ENCODE measurements at places on chromosomes 6 and 20. TPM values are rescaled to one million over a fixed set of nuclear protein-coding genes. Genes with fewer than 3 reads are reported as not detected.

Gene VGLL2
- not detected for total RNA-seq

Gene APOM
- total RNA-seq = 6.1 TPM

Gene SYCP2
- 2.5 TPM for total RNA-seq

Gene PRL
- total RNA-seq = 1.1 TPM

Gene LINC00237
- not detected for total RNA-seq

Gene SIM1
- total RNA-seq = 0.05 TPM

Gene ENPP1
- total RNA-seq = 5.7 TPM

Gene ADGRF5
- 4.2 TPM for total RNA-seq

- DNase-seq = no peak
These were observed 260.6 kb upstream of the TAB2 start for GRCh38 chr6:149056777-149057463.

DNA sequence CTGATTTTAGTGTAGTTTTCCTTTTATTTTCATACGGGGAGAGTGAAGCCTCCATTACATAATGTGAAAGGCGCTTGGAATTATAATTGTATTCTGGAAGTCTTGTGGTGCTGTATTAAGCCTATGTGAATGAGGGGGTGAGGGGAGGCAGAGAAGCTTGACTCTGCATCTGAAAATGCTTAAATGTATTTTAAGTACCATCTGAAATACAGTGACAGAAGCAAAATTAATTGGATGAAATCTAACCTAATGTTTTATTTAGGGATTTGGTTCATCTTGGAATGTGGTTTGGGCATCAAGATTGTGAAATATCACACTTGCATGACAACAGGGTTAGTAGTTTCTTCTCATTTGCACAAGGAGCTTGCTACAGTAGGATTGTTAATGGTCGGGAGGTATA lies 41.2 kb downstream of the TMEM200A start:
- no peak for DNase-seq

- DNase-seq = no peak
These were observed 303.1 kb downstream of the CDH26 start for GRCh38 chr20:60261333-60261732.

DNA sequence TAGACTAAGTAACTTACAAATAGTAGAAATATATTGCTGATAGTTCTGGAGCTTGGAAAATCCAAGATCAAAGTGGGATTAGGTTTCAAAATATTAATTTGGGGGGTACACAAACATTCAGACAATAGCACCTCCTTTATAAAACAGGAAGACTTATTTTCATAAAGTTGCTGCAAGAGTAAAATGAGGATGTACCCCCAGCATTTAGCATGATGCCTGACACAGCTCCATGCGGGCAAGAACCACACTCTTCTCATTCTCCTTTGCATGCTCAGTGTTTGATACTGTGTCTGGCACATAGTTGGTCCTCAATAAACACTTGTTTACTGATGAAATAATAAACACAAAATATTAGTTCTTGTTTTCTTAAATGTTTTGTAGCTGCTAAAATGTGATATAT lies 332.9 kb downstream of the TFAP2A start:
- DNase-seq = no peak

DNA sequence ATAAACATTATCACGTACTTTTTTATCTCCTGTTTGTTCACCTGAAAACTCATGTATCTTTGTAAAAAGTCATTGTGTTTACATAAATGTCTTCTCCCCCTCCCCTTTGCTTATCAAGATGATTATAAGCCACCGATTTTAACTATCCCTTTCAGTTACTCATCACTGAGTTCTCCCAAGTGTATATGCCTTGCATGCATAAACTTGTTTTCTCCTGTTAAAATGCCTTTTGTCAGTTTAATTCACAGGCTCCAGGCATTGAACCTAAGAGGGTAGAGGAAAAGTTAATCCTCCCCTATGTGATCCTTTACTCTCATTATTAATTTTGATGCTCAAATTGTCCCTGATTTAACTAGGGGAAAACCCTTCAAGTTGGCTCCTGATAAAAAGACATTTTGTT lies 24.2 kb downstream of the ANKEF1 start:
- DNase-seq = no peak

- no peak for DNase-seq
These were observed 12.0 kb upstream of the GATA5 start for GRCh38 chr20:62487561-62488354.

DNA sequence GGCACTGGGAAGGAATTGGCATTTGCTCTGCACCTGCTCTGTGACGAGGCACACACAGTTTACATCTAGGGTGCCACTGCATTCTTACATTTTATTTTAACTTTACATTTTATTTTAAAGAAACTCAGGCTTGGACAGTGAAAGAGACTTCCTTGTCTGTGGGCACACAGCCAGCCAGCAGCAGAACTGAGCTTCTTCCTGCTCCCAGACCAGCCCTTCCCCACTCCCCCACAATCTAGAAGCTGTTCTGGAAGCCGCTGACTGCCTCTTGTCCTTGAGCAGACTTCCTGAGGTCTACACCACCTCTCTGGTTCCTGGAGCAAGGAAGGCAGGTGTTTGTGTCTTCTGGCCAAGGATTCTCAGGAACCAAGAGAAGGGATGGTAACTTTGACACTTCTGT lies 27.9 kb upstream of the CD93 start:
- no peak for DNase-seq

DNA sequence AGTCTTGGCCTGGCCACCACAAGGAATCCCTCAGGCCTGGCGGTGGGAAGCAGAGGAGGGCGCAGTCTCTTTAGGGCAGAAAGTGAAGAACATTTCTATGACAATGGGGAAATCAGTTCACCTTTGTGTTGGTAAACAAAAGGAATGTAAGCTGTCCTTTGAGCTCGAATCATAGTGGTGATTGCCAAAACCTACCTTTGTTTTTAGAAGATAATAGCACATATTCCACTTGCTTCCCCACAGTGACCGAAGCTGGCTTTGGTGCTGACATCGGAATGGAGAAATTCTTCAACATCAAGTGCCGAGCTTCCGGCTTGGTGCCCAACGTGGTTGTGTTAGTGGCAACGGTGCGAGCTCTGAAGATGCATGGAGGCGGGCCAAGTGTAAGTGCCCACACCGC lies 144.1 kb downstream of the MTHFD1L start:
- no peak for DNase-seq

GRCh38 chr20:50435397-50436051 lies 74.7 kb upstream of the PTPN1 start:
- no peak for DNase-seq

GRCh38 chr6:144690133-144690532 lies 405.0 kb downstream of the UTRN start:
- DNase-seq = no peak

DNA sequence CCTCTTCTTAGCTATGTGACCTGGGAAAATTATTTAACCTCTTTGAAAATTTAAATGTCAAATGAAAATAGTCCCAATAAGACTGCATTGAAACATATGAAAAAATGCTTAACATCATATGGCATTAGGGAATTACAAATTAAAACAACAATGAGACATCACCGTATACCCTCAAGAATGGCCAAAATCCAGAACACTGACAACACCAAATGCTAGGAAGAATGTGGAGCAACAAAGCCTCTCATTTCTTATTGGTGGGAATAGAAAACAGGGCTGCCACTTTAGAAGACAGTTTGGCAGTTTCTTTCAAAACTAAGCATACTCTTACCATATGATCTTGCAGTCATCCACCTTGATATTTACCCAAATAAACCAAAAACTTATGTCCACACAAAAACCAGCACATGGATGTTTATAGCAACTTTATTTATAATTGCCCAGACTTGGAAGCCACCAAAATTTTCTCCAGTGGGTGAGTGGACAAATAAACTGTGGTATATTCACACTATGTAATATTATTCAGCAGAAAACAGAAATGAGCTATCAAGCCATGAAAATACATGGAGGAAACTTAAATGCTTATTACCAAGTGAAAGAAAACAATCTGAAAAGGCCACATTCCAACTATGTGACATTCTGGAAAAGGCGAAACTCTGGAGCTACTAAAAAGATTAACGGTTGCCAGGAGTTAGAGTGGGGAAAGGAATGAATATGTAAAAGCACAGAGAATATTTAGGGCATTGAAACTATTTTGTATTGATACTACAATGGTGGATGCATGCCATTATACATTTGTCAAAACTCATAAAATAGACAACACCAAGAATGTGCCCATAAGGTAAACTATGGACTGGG lies 459.9 kb downstream of the GRIK2 start:
- no peak for DNase-seq

DNA sequence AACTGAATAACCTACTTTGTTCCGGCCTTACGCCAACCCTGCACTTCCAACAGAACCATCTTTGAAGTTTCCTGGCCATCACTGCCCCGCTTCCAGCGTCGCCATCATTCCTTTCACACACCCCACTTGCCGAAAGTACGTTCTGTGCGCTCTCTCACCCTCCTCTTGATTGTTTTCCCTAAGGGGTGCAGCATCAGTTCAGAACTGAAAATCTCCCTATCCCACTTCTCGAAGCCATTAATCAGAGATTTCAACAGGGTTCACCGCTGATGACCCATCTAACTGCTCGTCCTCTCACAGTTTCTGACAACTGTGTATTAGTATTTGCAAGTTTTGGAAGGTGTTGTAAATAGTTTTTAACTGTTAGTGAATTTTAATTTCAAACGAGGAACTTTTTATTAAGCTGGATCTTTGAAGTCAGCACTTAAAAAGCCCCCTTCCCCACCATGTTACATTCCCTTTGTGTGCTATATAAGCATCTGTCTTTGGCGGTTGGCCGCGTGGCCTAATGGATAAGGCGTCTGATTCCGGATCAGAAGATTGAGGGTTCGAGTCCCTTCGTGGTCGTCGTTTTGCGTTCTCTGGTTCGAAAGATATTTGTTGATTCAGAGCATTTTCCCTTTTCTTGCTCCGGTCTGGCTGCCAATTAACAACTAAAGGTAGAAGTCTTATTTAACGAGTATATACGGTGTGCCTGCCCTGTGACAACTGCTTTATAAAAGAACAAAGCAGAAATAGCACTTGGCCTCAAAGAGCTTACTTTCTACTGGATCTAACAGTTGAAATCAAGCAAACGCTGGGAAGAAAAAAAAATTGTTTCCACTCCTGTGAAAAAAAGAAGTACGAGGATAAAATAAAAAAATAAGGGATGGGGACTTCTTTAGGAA lies 42.6 kb downstream of the TRIM27 start:
- no peak for DNase-seq

DNA sequence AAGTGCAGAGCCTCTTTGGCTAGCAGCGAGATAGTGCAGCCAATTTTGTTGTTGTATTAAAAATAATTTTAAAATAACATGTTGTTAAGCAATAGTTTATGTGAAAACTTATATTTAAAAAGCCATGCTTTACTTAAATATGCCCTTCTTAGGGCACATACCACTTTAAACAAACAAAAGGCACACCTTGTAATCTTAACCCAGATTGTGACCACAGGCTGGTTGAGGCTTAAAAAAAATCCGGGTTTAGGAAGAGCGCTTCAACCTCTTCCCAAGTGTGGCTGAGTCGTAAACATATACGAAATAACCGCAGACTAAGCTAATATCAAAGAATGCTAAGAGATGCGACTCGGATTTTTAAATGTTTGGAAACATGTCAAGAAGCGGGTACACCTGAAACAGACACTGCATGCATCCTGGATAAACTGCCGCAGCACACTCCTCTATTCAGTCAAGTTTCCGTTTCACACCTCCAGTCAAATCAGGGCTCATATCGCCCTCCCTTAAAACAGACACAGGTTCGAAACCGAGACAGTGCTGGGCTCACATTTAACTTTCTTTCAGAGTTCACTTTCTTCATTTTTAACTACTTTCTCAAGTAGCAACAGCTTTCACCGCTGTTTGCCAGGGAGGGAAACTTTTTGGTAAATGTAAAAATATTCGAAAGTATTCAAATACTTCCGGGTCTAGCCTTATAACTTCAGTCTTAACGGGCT lies 1.5 kb downstream of the DEK start:
- DNase-seq = no peak

DNA sequence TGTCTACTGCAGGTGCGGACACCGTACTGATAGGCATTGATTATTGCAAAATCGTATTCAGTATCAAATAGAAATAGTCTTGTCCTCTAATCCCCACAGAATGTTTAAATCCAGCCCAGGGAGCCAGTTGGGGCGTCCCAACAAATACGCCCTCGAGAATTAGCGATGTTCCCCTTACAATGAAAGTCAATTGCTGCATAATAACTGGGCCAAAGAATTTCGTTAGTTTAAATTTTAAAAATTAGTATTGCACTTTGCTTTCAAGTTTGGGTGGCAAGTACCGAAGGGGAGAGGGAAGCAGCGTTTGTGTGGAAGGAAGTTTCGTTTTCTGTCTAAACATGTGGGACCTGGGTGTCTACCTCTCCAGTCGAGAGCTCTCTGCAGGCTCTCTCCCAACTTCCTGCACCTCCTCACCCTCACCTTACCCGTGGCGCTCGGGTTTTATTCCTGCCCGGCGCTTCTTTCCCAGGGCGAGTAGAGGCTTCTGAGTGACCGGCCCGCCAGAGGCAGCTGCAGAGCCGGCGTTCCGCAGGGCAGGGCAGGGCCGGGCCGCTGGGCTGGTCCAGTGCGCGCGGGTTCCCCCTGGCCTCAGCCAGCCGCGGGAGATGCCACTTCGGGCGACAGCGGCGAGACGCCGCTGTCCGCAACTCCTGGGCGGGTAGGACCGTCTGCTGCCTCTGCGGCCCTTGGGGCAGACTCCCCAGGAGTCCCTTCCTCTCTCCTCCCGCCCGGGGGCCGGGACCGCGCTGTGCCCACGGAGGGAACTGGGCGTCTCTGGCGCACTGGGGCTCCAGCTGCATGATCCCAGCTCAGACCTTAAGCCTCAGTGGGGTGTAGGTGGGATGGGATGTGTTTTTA lies 862 bp upstream of the TFAP2C start:
- no peak for DNase-seq
